ENCODE measurements at places on chromosomes 7 and 10.
A peak's percentile ranks its signal among the peaks of the same experiment; 100 is the strongest.

DNA sequence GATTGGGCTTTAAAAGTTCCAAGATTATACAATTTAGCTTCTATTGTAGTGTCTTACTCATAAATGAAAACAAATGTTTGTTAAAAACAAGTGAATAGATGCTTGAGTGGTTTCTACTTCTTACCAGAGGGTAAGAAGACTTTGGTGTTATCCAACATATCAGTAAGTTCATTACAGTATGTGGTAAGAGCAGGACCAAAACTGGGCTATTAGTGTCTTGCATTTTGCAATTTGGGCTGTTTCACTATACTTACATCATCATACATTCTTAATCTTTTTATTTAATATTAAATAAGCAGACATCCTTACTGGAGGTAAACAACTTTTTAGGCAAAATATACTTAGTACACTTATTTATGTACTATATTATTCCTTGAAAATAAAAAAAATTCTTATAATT is 248.4 kb upstream of the HGF start:
- DNase-seq: no peak

GRCh38 chr10:5095687-5096086 is 1.5 kb downstream of the AKR1C3 start:
- no peak for DNase-seq

DNA sequence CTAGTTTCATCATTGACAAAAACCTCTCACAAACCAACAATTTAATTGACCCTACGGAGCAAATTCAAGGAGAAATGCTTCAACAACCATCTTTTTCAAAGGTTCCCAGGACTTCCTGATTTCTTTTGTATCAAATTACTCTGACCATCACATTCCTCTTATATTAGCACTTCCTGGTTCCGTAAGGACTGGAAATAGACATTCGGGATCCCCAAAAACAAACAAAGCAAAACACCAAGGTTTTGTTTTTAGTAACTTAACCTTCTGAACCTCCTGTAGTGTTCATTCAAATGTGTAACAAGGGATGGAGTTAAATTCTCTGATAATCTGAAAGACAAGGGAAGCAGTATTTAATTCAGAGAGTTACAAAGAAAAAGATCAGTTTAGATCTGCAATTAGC is 387.6 kb upstream of the NRP1 start:
- peak; percentile 59 for DNase-seq

- DNase-seq: no peak
These were observed 135.3 kb upstream of the FAM3C start for GRCh38 chr7:121531175-121532070.

- no peak for DNase-seq
These were observed 88.9 kb downstream of the GTF2IRD1 start for GRCh38 chr7:74542558-74543117.
